ENCODE measurements at places on chromosomes 7 and 10.

DNA sequence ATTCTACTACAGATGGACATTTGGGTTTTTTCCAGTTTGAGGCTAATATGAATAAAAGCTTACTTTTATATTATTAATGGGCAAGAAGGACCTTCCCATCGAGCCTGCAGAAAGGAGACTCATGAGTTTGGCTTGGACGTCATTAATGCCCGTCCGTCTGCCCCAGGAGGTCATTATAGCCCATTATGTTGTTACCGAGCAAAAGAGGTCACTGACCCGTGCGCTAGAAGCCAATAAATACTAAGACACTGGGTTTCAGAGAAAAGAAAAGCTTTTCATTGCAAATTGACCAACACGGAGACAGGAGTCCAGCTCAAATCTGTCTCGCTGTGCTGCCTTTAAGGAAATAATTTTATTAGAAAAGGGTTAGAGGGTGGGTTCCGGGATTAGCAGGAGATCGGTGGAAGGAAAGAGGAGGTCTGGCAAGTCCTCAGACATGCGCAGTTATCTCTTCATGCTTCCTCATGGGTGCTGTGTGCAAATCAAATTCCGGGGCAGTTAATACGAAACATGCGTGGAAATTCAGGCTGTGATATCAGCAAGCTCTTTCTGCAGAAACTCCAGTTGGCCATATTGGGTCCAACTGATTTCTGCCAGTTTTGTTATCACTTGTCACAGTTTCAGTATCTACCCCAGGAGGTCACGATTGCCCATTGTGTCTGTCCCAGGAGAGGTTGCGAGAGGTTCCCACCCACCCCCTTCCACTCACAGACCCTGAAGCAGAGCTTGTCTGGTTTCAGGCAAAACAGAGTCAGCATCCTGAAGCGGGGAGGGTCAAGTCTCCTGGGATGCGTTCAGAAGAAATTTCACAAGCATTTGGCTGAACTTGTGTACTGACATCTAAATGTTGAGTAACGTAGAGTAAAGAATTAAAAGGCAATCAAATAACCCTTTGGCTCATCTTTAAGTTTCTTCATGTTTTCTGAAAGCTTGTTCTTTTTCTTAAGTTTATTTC, 1.1 kb upstream of the GALNTL5 start:
- DNase-seq = no peak

DNA sequence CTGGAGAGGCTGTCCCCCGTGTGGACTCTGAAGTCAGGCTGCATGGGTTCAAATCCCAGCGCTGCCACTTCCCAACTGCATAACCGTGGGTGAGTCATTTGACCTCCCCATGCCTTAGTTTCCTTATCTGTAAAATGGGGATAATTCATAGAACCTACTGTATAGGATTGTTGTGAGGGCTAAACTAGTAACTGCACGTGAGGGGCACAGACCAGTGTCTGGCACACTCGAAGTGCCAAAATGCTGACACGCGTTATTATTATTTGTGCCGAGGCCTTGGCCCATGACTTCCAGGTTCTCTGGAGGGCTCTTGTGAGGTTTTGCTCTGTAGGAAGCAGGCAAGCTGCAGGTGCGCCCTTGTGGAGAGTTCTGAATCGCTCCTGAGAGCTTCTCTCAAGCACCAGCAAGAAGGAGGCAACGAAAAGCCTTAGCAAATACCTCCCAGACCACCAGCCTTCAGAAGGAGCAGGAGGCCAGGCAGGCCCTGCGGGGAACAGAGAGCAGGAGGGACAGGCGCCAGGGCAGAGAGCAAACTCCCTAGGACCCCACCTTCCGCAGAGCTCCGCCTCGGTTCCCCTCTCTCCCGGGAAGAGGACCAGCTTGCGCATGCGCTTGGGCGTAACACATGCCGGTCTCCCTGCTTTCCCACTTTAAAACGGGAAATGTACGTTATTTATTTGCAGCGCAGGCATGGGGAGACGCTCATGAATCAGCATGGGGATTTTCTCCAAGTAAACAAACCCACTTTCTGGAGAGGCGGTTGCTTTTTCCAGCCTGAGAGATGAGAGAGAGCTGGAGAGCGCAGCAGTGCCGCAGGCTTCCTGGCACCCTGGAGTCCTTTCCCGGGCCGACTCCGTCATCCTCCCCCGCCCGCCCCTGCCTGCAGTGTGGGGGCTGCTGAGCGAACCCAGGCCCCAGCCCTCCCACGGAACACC, 39.6 kb downstream of the SORCS3 start:
- no peak for DNase-seq

DNA sequence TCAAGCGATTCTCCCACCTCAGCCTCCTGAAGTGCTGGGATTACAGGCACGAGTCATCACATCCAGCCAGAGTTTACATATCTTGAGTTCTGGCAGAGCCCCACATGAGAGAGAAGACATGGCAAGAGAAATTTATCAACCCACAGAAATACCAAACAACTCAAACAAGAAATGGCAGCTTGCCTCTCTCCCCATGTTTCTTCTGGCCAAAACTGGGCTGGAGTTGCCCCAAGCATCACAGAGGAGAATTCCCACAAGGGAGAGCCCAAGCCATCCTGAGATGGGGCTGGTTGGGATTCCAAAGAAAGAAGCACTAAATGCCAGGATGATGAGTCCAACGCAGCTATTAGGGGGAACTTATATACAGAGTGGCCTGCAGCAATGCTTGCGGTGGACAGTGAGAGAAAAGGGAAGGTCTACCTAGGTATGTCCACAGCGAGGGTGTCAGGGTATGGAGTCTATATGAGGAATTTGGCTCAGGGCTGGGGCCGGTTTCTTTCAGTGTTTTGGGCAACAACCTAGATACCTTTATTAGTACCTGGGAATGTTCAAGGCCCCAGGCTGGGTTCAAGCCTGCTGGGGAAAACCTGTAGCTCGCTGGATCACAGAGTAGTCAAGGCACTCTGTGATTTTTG, 14.5 kb upstream of the PAX4 start:
- DNase-seq = no peak

DNA sequence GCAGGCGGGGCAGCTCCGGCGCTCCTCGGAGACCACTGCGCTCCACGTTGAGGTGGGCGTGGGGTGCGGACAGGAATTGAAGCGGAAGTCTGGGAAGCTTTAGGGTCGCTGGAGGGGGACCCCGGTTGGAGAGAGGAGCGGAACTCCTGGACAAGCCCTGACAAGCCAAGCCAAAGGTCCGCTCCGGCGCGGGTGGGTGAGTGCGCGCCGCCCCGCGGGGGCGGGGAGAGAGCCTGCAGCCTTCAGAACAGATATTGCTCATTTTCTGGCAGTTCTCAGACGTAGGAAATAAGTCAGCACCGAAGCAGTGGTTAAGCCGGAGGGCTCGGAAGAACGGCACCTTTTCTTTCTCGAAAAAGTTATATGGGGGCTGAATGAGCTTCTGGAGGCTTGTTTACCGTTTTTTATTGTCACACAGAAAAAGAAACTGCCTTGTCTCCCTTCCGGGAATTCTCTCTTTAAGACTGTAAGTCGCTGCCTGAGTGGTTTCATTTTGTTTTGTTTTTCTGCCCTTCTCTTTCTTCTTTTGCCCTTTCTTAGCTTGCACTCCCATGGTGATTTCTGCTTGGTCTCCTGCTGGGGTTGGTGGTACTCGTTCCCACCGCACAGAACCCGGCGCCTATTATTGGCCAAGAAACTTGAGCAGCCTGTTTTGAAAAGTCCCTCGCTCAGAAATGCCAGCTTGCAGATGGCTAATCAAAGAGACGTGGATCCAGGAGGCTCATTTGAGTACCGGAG, 732 bp downstream of the FAS start:
- peak; percentile 68 for DNase-seq

- DNase-seq = no peak
Measured at GRCh38 chr10:122269059-122269687, 1.9 kb upstream of the BTBD16 start.

DNA sequence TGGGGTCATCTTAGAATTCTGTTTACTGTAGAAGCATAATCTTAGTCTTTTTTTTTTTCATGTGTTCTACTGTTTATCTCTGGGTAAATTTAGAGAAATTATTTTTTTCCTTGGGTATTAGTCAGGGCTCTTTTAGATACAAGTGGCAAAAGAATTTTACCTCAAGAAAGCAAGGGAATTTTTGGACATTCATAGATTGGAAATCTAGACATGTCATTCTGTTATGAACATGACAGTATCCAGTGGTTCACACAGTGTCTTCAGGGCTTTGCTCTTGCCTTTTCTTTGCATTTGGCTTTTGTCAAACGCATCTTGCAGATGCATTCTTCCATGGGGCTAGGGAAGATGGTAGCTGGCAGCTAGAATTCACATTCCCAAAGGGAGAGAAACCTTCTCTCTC, 13.7 kb upstream of the TAS2R41 start:
- no peak for DNase-seq

DNA sequence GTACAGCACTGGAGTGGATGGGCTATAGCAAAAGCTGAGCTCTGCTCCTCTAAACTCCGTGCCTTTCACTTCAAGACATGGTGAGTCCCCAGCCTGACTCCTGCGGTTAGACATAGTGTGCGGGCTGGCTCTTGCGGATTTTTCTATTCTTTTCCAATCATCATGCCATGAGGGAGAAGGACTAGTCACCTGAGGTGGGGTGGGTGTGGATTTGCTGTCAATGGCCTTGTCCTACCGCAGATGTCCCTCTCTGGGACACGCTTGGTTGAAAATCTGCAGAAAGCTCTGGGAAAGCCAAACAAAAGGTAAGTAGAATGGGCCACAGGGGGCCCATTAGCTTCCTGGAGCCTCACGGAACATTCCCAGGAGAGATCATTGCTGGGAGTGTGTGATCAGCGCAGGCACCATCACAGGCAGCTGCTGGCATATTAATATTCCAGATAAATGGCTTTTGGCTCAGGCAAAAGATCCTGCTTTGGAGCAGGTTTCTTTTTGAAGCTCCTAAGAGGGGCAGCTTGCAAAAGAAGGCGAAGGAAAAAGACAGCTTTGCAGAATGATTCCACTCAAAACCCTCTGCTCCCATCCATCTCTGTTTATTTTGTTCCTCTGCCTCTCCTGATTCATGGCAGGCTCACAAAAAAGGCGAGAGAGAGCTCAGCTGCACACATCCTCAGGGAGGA, 509.0 kb upstream of the ZMIZ1 start:
- no peak for DNase-seq

GRCh38 chr7:92840316-92840715, 3.9 kb upstream of the CDK6 start:
- no peak for DNase-seq

- DNase-seq = no peak
Measured at GRCh38 chr10:7610651-7611389, 55.9 kb downstream of the ITIH5 start.

- DNase-seq = no peak
Measured at GRCh38 chr10:18325889-18326531, 185.8 kb downstream of the CACNB2 start.

DNA sequence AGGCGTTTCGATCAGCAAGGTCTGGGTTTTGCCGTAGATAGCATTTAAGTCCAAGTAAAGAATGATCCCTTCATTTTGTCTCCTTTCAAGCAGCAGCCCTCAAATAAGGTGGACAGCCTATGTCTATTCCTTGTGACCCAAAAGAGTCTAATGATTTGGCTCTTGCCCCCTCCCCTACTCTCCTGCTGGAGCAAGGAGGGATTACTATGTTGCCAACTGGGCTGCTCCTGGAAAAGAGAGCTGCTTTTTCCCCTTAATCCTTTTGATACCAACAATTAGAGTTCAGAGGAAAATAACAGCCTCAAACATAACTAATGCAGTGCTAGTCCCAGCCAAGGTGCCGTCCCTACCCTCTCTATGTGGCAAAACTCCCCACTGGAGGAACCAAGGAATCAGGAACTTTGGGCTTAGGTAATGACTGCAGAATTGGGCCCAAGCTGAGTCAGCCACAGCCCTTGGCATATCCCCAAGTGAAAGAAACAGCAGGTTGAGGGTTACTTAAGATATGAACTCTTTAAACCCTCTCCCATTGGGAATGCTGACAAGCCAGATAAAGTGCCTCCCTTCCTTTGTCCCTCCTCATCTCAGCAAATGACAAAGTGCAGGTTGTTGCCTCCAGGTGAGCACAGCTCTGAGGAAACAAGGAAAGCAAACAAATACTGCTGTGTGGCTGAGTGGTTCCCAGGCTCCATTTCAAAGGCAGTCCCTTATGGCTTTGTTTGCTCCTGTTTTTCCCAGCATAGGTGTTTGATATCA, 643.7 kb downstream of the INHBA start:
- no peak for DNase-seq

- peak; percentile 36 for DNase-seq
Measured at GRCh38 chr7:70829221-70830059, 302.5 kb upstream of the GALNT17 start.

- DNase-seq = no peak
Measured at GRCh38 chr10:72812415-72812752, 81.2 kb upstream of the OIT3 start.

- DNase-seq = no peak
Measured at GRCh38 chr7:100689230-100690135, 4.6 kb downstream of the GIGYF1 start.

DNA sequence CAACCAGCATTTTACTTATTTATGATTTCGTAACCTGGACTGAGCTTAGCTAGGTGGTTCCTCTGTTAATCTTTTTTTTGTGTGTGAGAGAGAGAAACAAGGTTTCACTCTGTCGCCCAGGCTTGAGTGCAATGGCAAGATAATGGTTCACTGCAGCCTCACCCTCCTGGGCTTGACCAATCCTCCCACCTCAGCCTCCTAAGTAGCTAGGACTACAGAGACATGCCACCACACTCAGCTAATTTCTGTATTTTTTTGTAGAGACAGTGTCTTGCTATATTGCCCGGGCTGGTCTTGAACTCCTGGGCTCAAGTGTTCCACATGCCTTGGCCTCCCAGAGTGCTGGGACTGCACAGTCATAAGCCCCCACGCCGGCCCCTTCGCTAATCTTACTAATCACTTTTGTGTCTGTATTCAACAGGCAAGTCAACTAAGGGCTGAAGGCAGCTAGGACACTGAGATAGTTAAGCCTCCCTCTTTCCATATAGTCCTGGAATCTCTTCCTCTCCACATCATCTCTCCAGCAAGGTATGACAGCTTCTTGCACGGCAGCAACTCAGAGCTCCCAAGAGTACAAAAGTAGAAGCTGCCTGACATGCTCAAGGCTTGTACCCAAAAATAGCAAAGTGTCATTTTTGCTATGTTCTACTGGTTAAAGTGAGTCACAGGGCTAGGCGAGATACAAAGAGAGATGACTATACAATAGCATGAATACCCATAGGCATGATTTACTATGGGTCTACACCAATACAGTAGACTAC, 11.3 kb downstream of the KMT2C start:
- no peak for DNase-seq

DNA sequence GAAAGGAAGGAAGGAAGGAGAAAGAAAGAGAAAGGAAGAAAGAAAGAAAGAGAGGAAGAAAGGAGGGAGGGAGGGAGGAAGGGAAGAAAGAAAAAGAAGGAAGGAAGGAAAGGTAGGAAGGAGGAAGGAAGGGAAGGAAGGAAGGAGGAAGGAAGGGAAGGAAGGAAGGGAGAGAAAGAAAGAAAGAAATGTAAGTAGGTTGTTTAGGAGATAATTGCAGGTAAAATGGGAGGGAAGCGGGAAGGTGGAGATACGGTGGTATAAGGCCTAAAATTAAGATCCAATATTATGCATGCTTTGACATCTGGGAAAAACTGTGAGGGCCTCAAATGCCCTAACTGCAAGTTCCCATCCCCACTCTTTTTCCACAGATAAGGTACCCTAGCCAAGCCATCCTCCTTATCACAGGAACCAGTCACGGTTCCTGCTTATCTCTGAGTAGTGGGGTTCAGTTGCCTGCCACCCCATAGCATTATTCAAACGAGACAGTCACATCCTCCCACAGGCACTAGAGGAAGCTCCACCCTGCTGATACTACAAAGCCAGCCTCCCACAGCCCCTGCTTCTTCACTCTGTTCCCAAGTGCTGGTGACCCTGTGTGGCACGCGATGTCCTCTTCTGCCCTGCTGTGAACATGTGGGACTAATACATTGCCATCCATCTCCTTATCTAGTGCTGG, 28.7 kb downstream of the ST8SIA6 start:
- DNase-seq = peak; percentile 39

All from CD4-positive, alpha-beta T cell treated with Interleukin-1 beta for 1 hour (primary cell).